Lung microvascular endothelial cell (primary cell): ENCODE measurements at places on chromosomes 7 and 10. TPM values are rescaled to one million over a fixed set of nuclear protein-coding genes. Genes with fewer than 3 reads are reported as not detected.

DNA sequence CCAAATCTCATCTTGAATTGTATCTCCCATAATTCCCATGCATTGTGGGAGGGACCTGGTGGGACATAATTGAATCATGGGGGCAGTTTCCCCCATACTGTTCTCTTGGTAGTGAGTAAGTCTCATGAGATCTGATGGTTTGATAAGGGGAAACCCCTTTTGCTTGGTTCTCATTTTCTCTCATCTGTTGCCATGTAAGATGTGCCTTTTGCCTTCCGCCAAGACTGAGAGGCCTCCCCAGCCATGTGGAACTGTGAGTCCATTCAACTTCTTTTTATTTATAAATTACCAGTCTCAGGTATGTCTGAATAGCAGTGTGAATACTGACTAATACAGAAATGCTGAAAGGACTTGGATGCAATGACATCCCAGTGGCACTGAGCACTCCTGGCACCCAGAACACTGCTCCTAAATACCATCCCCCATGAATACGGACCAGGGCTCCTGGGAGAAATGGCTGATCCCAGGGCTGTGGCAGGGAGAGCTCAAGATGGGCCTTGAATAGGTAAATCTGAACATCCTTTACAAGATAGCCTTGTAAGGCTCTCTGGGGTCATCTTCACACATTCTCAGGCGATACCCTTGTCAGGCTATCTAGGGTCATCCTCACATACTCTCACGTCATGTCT is 19.4 kb downstream of the ZFAND2A start:
- no peak for DNase-seq

GRCh38 chr10:21314906-21315644 is 210.4 kb downstream of the SKIDA1 start:
- DNase-seq: peak; percentile 75

DNA sequence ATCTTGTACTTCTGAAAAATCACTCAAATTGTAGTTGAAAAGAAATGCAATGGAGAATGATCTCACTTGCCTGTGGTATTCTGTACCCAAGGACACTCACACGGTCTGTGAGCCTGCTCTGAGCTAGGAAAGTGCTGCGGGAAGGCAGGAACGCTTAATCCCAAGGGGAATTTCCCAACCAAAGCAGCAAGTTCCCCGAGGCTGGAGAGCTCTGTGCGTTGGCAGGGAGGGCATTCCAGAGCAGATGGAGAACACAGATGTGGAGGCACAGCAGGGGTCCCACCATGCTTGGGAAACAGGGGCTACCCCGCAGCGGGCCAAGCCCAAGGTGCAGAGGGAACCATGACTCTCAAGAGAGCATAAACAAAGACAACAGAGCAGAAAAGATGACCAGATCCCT is 13.6 kb downstream of the SVIL start:
- DNase-seq: no peak

DNA sequence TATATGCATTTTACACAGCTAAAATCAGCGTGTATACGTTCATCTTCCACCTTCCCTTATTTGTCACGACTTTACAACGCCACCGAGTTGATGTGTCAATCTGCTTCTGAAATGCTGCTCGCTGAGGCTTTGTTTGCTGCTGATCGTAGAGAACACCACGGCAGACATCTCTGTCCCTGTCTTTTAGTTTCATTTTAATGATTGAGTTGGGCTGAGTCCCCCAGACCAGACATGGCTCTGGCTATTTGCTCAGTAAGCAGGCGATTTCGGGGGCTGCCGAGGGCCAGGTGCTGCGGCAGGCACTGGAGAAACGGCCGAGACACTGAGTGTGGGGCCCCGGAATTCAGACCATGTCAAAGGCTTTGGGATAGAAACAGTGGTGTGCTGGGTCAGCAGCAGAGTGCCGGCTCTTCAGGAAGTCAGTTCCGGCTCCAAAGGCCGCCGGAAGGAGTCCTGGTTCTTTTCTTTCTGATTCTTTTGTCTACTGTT is 5.0 kb downstream of the LRRC27 start:
- peak; percentile 43 for DNase-seq

- no peak for DNase-seq
Observed at GRCh38 chr7:26898891-26899290, 34.5 kb upstream of the SKAP2 start.

Gene STEAP1
- 1.8 and 10.7 TPM in 2 replicates for total RNA-seq

- DNase-seq: peak; percentile 18
Observed at GRCh38 chr10:92750791-92751533, 61.2 kb downstream of the HHEX start.

- no peak for DNase-seq
Observed at GRCh38 chr7:54908760-54909438, 109.9 kb upstream of the EGFR start.

Gene RBP4
- not detected in 2 replicates for total RNA-seq
